ENCODE measurements at places on chromosomes 6 and 20.

GRCh38 chr6:136717716-136717990 lies 74.6 kb downstream of the MAP3K5 start:
- DNase-seq: no peak

DNA sequence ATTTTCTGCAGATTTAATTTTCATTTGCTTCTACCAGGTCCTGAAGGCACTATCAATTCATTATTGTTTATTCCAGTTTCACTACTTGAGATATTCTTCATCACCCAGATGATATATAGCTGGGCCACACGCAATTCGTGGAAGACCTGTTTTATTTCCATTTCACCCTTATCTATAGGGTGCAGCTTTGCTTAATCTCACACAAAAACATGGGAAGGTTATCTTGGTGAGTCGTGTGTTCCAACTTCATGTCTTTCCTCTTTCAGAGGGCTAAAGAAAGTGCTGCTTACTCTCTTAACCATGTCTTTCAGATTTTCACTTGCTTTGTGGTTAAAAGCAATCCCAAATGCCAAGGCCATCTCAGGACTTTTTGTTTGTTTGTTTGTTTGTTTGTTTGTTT lies 194.0 kb downstream of the SOD2 start:
- DNase-seq: no peak

- DNase-seq: no peak
These were observed at the start of gene PTPRT for GRCh38 chr20:43189554-43190331. Gene PTPRT, minus strand, starts transcription at chr20:43189906. Its CDS starts 173 bp downstream, at chr20:43189733.

- DNase-seq: no peak
These were observed 14.1 kb downstream of the TXNDC5 start for GRCh38 chr6:7896465-7896987.

DNA sequence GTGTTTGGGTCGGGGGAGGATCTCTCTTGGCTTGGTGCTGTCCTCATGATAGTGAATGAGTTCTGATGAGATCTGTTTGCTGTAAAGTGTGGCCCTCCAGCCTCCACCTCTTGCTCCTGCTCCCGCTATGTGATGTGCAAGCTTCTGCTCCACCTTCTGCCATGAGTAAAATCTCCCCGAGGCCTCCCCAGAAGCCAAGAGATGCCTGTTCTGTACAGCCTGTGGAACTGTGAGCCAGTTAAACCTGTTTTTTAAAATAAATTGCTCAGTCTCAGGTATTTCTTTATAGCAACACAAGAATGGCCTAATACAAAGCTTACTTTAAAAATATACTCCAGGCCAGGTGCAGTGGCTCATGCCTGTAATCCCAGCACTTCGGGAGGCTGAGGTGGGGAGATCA lies 11.3 kb upstream of the CCNC start:
- peak; percentile 6 for DNase-seq

GRCh38 chr20:32648761-32649650 lies 24.7 kb downstream of the C20orf203 start:
- DNase-seq: peak; percentile 64

- DNase-seq: no peak
These were observed 703 bp downstream of the EPHA7 start for GRCh38 chr6:93418408-93419303.

DNA sequence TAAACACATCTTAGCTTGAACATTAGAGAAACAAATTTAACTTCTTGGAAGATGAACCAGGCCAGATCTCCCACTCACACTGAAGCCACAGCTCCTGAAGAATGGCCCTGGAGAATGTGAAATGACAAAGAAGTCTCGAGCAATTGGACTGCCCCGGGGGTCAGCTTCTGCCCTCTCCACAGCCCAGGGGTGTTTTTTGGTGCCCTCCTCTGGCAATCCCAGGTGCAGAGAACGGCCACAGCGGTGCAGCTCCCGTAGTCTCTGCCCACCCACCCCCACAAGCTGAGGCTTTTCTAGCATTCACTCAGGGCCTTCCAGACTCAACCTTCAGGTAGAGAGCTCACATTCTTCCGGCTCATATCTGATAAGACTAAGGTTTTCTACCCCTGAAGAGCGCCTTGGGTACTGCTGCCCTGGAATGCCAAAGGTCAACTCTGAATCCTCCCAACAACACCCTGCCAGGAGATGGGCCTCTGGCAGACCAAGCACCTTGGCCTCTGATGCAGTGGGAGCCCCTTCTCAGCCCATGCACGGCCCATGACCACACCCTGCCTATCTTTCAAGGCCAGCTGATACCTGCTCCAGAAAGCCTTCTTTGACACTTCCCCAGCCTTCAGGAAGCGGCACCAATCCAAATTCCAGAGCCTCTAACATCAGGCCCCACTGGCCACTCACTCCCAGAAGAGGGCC lies 208.3 kb downstream of the SYNDIG1 start:
- no peak for DNase-seq

DNA sequence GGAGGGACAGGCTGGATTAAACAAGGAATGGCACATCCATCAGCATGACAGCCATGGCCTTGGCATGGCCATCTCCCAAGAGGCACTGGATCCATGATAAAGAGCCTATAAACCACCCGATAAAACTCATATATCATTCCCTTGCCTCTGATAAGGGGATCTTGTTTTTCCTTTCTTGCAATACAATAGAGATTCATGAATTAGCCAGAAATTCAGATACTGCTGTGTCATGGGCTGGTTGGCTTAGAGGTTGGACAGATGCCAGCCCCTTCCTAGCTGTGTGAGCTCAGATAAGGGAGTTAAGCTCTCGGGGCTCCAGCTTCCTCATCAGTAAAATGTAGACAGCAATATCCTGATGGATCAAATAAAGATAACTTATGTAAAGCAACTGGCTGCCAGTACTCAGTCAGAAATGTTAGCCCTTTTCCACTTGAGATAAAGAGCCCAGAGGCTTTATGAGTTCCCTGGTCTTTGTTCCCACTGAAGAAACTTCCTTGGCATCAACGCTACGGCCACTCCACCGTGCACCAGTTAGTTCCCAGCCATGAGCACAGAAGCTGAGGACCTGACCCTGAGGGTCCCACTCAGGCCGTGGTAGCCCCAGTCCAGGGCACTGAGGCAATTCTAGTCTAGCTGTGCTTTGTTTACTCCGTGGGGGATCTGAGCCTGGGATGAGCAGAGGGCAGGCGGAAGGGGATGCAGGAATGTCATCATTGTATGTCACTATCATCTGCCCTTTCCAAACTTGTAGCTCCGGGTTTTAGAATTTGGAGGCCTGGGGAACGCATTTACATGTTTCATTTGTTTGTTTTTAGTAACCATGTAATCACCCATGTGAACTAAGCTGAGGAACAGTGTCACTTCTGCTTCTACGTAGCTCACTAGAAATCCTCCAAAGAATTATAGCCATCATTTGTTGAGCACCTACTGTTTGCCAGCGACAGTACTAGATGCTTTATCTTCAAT lies 67.2 kb upstream of the TBC1D7 start:
- DNase-seq: no peak

DNA sequence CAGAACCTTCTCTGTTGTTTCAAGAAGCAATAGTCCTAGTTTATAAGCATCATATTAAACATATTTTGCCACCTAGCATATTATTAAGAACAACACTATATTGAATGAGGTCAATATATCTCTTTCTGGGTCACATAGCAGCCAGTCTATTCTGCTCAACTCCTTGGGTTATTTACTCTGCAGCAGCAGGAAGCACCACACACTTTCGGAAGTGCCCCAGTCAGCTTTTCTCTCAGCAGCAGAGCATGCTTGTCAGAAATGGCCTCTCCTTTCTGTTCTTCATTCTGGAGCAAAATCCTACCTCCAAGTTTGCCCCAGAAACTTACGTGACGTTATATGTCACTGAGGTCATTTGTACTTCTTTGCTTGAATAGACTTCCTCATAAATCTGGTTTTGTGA lies 22.7 kb downstream of the CFAP206 start:
- no peak for DNase-seq

GRCh38 chr20:49479785-49480184 lies 2.7 kb downstream of the KCNB1 start:
- DNase-seq: peak; percentile 14

DNA sequence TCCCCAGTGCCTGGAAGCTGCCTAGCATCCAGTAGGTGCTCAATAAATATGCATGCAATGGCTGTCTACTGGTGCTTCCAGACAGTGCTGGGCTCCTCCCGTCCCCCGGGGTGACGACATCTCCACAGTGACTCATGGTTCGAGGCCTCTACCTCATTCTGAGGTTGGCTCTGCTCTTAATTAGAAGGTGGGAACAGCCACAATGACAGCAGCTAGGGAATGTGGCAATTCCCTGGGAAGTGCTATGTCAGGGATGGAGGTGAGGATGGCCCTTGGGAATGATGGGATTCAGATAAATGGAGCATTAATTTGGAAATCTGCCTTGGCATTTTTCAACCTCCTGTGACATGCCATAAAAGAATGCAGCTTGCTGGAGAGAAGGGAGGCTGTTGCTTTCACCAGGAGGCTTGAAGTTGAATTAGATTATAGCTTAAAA lies 43.5 kb upstream of the NFATC2 start:
- no peak for DNase-seq

DNA sequence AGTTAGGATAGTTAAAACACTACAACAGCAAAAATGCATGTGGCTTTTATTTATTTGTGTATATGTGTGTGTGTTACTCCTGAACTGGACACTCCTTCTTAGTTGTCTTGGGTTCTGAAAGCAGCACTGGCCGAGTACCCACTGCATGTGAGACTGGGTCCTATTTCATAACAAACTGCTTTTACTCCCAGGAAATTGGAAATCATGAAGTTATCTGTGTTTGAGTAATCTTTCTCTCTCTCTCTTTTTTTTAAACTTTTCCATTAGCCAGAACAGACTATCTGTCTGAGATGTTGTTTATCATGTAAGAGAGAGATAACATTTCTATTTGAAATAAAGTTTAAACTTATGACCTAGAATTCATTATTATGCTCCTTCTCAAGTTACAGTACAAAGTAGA lies 110.4 kb downstream of the LIN28B start:
- no peak for DNase-seq

GRCh38 chr6:51019806-51020205 lies 201.1 kb downstream of the TFAP2B start:
- no peak for DNase-seq

DNA sequence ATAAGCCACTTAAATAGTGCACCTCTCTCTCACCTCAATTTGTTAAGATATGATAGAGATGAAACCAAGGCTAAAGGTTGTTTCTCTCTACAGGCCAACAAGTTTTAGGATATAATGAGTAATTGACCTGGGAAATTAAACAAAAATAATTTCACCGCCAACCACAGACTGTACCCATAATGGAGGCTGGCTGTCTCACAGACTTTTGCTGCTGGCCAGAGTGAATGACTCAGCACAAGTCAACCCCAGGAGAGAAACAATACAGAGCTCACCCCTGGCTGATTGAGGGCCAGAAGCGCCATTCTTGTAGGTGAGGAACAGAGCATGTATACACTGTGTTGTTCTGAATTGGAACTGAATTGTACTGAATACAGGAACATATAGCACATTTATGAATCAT lies 99.9 kb downstream of the CAP2 start:
- DNase-seq: no peak

DNA sequence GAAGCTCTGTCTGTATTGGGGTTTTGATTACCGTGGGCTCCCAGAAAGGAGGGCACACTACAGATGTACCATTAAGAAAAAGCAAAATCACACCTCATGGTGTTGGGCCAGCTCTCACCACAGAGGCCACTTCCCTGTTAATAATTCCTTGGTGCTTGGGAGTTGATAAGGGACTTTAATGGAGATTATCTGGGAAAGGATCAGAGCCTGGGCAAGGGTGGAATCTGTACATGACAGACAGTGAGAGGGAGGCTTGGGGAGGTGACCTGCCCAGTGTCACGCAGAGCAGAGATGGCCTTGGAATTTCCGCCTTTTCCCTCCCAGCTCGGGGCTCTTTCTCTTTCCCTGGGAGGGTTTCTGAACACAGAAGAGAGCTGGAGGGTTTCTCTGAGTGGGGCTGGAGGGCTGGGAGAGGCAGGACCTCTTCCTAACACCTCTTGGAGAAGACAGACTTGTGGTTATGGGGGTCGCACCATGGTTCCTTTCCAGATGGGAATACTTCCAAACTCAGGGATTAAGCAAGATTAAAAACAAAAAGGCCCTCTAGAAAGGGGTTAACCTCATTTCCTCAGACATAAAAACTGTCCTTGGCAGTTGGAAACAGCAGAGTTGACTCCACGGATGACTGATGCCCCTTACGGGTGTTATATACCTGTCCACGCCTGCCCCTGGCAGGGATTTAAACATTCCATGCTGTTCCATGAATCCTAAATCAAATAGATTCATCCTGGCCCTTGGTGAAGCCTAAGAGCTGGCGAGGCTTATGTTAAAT lies 16.8 kb upstream of the KCNK16 start:
- DNase-seq: no peak

- no peak for DNase-seq
These were observed 557.9 kb upstream of the ID4 start for GRCh38 chr6:19279273-19279684.

DNA sequence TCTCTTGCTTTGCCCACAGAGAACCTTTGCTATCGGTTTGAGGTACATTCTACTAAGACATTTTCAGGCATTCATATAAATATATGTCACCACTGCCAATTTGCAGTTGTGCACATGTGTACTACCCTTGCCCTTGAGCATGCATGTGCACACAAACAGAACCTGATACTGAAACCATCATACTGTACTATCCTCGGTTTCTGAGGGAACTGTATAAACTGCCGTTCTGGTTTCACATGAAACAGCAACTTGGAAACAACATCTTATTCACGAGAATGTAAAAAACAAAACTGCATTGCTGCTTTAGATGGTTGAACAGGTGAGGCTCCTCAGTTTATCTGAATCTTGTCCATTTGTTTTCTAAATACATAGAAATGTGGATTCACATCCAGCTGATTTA lies 151.2 kb upstream of the TMEM170B start:
- no peak for DNase-seq

- DNase-seq: no peak
These were observed 63.0 kb upstream of the NXT1 start for GRCh38 chr20:23287354-23288190.

DNA sequence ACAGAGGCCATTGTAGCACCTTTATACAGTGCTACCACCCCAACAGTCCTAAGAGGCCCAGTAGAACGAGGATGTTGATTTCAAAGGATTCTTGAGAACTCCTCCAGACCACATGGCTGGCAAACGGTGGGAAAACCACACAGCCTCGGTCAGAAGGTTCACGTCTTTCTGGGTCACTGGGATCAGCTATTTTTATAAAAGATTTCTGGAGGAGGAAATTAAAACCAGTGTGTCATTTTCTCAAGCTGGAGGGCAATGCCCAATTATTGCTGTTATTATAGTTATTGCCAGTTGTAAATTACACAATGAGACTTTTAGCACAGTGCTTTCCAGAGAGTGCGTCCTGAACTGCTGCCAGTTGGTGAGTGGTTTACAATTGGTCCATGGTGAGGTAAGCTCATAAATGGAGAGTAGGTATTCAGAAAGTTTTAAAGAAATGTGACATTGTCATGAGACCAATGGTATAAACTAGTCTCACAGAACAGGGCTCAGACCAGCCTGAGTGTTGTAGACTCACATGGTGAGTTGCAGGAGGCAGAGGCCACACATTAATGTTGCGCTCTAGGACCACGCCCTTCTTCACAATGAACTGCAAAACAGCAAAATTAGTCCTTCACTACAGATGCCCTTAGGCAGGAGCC lies 8.4 kb upstream of the PPP1R14C start:
- no peak for DNase-seq

DNA sequence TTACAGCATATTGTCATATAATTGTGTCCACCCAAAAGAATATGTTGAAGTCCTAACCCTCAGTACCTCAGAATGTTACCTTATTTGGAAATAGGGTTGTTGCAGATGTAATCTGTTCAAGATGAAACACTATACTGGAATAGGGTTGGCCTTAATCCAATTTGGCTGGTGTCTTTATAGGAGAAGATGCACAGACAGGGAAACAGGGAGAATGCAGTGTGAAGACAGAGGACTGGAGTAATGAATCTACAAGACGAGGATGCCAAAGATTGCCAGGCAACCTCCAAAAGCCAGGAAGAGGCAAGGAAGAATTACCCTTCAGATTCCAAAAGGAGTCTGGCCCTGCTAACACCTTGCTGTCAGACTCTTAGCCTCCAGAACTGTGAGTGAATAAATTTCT lies 482.9 kb downstream of the PTPRT start:
- DNase-seq: no peak

All from T47D (cell line).